ENCODE measurements at places on chromosomes 16 and 17.

GRCh38 chr16:67842509-67843342, 606 bp downstream of the THAP11 start:
- DNase-seq, result peak; percentile 79

- DNase-seq, result no peak
Observed at GRCh38 chr17:48299760-48300159, 130.3 kb downstream of the SKAP1 start.

- DNase-seq, result no peak
Observed at GRCh38 chr16:75074920-75075687, 41.5 kb downstream of the LDHD start.

- peak; percentile 37 for DNase-seq
Observed at GRCh38 chr16:85459529-85460251, 153.4 kb upstream of the GSE1 start.

GRCh38 chr16:84214451-84215066, 23.6 kb downstream of the ADAD2 start:
- DNase-seq, result no peak

GRCh38 chr16:48049847-48050246, 105.9 kb downstream of the ABCC12 start:
- DNase-seq, result no peak

- DNase-seq, result no peak
Observed at GRCh38 chr16:81380932-81381331, 63.7 kb upstream of the CMIP start.

DNA sequence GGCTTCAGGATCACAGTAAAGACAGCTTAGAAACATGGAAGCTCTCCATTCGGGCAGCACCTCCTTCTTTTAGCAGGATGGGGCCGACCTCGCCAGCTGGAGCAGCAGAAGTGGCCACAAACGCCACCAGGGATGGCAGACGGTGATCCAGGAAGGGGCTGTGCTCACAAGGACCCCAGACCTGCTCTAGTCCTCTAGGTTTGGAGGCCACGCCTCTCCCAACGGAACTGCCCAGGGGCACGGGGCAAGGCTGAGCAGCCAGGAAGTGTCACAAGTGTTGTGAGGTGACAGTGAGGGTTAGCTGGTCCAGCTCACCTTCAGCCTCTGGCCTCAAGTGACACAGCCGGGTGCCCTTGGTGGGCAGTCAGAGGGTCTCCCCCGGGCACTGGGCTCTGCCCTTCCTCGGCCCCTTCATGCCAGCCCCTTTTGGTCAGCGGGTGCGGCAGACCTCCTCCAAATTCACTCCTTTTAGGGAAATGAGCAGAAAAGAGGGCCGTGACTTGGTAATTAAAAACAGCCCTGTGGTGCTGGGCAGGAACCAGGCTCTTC, 20.4 kb downstream of the CEP295NL start:
- DNase-seq, result peak; percentile 39

DNA sequence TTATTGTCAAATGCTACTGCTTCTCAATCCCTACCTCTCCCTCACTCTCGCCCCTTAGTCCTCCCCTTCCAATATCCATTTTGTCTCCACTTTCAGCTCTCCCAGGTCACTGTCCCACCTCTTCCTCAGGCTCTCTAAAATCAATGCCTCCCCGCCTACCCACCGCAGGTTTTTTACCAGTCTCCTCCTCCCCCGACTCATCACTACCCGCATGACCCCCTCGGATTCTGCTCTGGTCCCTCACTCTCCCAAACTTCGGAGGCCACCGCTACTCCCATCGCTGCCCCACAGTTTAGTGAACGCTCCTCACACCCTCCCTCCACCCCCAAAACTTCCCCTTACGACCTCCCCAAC, 513 bp downstream of the CRLF3 start:
- no peak for DNase-seq

DNA sequence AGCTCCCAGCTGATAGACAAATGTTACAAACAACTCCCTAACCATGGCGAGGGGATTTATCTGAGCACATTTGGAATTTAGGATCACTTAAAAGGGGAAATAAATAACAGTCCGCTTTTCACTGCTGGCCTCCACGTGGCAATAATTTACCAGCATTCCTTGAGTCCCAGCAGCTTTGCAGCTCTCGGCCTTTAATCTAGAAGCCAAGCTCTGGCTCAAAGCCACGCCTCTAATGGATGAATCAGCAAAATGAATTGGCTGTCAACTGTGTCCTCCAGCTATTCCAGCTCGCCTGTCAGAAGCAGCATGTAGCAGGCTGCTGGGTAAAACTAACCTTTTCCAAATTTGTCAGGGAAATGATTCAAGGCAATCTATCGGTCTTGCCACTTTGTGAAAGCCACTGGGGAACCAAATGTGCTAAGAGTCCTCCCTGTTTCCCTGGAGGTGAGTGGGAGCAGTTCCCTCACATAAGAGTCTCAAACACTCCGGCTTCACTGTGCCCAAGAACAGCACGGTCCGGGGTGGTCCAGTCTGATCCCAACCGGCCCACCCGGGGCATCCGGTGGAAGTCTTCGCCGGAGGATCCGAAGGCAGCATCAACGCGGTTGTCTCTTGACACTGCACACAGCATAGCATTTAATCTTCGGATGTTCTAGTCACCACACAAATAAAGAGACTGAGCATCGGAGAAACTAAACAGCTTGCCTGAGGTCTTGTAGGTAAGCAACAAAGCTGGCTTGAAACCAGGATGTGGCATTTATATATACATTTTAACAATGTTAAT, 143.3 kb downstream of the PARN start:
- peak; percentile 89 for DNase-seq

DNA sequence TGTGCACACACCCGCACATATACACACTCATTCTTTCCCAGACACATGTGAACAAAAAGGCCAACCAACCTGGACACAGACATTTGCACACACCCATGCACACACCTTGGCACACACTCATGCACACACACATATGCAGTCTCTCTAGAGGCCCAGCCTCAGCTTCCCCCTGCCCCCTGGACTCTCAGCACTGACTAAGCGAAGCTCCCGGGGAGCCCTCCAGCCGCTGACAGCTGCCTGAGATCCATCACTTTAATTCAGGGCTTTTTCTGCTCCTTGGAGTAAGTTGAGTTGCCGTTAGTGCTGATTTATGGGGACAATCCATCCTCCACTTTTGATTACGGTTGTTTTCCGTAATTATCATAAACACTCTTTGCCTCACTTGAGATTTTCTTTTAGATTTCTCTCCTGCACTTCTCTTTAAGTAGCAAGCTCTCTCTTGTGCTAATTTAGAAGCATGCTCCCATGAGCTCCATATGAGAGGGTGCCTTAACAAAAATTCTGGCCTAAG, 158.6 kb upstream of the CDC42EP4 start:
- no peak for DNase-seq

- no peak for DNase-seq
Observed at GRCh38 chr17:64273006-64273405, 9.9 kb upstream of the TEX2 start.

DNA sequence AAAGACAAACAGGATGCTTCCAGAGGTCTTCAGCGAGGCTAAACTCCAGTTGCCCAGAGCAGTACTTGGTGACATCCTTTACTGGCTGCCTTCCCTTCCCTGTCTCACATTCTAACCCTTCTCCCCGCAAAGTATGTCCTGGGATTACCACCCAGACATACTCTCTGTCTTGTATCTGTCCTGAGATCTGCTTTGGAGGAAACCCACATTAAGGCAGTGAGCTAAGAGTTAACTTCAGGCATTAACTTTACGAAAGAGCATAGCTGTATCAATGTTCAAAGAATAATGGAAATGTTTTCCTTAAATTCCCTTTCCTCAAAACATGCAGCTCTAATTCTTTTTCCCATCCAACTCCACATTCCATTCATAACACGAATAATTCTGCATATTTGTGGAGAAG, 385.2 kb downstream of the NPIPA8 start:
- no peak for DNase-seq

GRCh38 chr17:44210342-44211192, 8.9 kb downstream of the UBTF start:
- peak; percentile 96 for DNase-seq

- DNase-seq, result peak; percentile 1
Observed at GRCh38 chr16:50316102-50316847, 49.9 kb downstream of the ADCY7 start.

DNA sequence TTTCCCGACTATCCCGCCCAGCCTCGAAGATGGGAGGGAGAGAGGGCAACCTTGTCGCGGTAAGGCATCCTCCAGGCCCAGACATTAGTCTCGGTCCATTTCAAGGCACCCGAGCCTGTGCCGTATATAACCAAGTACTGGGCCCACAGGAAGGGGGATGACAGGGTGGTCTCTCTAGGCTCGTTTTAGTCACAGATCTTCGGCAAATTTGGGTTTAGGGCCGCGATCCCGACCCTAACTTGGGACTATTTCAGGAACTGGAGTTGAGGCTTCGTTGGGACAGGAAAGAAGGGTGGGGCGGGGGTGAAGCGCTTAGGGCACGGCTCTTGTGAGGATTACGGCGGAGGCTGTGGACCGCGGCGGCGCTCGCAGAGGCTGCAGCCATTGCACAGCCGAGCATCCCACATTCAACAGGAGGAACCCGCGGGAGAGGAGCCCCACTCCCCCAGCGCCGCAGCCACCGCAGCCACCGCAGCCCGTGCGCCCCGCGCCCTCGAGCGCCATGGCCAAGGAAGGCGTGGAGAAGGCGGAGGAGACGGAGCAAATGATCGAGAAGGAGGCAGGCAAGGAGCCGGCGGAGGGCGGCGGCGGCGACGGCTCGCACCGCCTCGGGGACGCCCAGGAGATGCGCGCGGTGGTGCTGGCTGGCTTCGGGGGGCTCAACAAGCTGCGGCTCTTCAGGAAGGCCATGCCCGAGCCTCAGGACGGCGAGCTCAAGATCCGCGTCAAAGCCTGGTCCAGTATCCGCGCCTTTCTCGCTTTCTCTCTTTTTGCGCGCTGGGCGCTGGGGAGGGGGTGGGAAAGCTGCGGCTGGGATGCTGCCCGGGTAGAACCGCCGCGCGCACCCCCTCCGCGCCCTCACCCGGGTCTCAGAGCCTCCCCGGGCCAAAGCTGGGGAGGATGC, at the start of gene VAT1L:
TSS of gene VAT1L (plus strand) at position 384 of the 904 bp plus-strand sequence. CDS start at position 503, 119 bp downstream.
- DNase-seq, result peak; percentile 74

GRCh38 chr17:37475731-37476420, 13.8 kb upstream of the DUSP14 start:
- no peak for DNase-seq
